ENCODE measurements at places on chromosomes 7 and 10. TPM values are rescaled to one million over a fixed set of nuclear protein-coding genes. Genes with fewer than 3 reads are reported as not detected.

Gene PAPOLB
- total RNA-seq: 0.12 TPM

Gene RBAK
- 7.7 TPM for total RNA-seq

Gene VWA2
- total RNA-seq: not detected

Gene GDF10
- total RNA-seq: 0.12 TPM

Gene HOXA5
- 0.66 TPM for total RNA-seq

Gene GARIN1A
- 0.33 TPM for total RNA-seq

Gene OPN1SW
- total RNA-seq: not detected

Gene LIPJ
- total RNA-seq: not detected

Gene ACTL6B
- not detected for total RNA-seq

Gene UCN3
- not detected for total RNA-seq

Gene ELAPOR2
- total RNA-seq: 3.3 TPM

Gene PNLIPRP2
- total RNA-seq: not detected

Gene REPIN1
- 55.6 TPM for total RNA-seq

Gene CDNF
- total RNA-seq: 1.3 TPM

Gene PILRA
- total RNA-seq: 0.12 TPM

Gene NKX1-2
- total RNA-seq: not detected

Gene SFTPA1
- total RNA-seq: under 0.01 TPM

Gene ADCYAP1R1
- not detected for total RNA-seq

Gene JAKMIP3
- total RNA-seq: 0.11 TPM

Gene CNNM2
- 6.5 TPM for total RNA-seq

Gene ESYT2
- total RNA-seq: 86.9 TPM

Gene LIPK
- not detected for total RNA-seq

Gene EIF4H
- total RNA-seq: 333 TPM

Gene SOSTDC1
- not detected for total RNA-seq

Gene IFIT3
- 36.6 TPM for total RNA-seq

Gene ENKUR
- 0.11 TPM for total RNA-seq

Gene ZNF786
- 6.3 TPM for total RNA-seq
